DMS79 (cell line): ENCODE measurements at places on chromosomes 16 and 17.

DNA sequence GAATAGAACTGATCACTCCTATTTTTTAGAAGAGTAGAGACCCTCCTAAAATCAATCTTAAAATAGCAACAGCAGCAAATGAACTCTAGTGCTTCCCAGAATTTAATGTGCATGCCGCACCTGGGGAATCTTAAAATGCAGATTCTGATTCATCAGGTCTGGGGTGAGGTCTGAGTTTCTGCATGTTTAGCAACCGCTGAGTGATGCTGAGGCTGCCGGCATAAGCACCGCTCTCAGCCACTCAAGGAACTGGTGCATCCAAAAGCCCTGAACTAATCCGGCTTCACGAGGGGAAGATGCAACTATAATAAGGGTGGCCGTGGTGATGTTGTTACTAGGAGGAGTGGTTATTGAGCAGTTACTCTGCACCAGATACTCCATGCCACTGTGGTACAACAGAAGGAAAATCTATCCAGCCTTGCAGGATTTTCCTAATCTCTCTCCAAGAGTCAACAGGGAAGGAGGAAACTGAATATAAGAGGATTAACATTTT lies 19.7 kb downstream of the SDK2 start:
- no peak for DNase-seq

DNA sequence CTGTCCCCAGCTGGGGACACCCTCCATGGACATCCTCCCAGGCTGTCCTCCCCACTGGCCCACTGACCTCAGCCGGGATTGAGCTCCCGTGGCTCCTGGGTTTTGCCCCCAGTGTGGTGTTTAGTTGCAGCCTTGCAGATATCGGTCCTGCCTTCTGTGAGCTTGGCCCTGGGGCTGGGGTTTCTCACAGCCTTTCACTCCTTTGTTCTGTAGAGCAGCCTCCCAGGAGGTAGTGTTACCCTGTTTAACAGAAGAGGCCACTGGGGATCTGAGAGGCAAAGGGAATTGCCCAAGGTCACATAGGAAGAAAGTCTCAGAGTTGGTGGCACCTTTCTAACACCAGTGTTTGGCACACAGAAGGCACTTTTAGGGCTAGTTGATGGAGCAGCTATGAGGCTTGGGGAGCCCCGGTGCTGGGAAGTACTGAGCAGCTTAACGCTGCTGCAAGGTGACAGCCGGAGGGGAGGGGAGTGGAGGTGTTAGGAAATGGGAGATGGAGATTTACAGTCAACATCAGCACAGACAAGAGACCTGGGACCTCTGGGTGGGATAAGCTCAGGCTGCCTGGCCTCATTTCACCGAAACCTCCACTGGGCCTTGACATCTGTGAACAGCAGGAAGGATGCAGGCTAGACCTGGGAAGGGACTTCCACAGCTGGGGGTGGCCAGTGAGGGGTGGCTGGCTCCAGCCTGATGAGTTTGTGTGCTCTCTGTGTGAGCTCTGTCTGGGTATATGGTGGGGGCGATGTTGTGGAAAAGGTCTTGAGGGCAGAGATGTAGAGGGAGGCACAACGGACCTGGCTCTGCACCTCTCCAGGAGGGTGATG lies 26.1 kb downstream of the CACNA1G start:
- no peak for DNase-seq

DNA sequence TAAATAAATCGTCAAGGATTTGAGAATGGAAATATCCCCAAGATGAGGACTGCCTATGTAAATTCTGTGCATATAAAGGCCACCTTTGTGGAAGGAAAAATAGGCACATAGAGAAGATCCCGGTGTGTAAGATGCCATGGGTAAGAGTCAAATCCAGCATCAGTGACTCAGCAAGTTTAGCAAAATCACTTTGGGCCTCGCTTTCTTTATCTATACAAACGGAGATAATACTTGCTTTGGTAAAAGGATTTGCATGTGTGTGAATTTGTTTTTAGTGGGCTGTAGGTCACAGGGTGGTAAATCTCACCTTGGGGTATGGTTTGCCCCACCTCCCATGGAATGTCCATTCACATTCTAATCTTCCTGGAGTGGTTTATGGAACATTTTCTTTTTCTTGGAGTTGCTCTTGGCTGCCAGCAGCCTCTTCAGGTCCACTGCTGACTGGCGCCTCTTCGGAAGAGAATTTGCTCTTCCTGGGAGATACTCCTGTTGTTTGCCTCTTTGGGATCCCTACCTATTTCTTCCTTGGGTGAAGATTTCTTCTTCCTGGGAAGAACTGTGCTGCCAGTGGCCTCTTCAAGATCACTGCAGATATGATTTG lies 587.6 kb downstream of the CDH11 start:
- DNase-seq = no peak

GRCh38 chr17:32319548-32319905 lies 22.4 kb downstream of the C17orf75 start:
- DNase-seq = peak; percentile 18

DNA sequence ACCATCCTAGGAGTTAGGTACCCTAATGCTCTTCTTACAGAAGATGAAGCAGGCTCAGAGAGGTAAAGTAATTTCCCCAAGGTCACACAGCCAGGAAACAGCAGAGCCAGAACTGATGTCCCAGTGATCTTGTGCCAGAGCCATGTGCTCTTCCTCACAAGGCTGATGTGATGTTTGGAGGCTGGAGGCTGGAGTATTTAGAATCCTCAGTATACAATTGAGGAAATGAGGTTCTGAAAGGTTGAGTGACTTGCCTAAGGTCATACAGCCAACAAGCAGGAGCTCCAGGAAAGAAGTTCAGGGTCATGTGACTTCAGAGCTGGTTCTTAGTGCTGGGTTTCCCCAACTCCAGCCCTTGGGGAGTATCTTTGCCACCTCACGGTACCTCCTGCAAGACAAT lies 18.5 kb downstream of the ITPRIPL2 start:
- DNase-seq = no peak

DNA sequence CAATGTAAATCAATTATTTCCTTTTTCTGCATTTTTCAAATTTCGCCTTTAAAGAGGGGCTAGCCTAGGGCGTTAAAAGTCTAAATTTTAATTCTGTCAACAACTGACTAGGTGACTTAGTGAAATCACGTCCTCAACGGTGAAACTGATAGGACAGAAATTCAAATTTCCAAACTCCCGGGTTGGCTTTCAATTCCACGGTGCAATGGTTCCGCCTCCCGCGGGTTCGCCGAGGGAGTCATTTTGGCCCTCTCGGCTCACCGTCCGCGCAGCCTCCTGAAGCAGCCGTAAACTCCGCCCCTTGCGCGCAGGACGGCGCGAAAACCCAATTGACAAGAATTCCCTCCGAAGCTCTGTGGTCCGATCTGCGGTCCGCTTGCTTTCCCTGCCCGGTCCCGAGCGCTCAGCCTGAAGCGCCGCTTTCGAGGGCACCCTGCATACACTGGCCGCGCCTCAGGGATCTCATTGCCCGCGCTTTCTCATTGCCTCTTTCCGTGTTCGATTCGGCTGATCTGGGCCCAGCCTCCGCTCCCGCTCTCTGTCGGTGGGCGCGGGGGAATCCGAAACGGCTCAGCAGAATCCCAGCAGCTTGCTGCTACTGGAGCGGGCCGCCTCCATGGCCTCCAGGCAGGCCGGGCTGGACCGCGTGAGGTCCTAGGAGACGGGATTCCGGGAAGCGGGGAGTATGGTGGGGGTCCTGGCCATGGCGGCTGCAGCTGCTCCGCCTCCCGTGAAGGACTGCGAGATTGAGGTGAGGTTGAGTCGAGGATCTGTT lies at the start of gene ATAD5:
Gene ATAD5, plus strand, starts transcription at position 304 of the 775 bp plus-strand sequence. Its CDS starts 382 bp downstream, at position 686.
- DNase-seq = peak; percentile 73

DNA sequence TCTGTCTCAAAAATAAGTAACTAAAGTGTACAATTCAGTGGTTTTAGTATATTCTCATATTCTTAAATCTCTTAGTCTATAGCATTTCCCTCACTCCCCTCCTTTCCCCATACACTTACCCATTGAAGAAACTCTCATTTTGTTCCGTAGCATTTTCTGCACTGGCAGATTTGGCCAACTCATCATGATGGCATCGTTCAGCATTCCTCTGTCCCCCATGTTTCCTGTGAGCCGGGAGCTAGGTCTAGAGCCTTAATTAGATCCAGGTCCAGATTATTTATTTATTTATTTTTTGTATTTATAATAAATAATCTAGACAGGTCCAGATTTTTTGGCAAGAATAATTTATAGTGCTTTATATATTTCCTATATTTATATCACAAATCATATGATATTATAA lies 31.0 kb downstream of the HEATR3 start:
- DNase-seq = no peak

GRCh38 chr16:54174750-54175149 lies 111.8 kb downstream of the IRX3 start:
- no peak for DNase-seq

DNA sequence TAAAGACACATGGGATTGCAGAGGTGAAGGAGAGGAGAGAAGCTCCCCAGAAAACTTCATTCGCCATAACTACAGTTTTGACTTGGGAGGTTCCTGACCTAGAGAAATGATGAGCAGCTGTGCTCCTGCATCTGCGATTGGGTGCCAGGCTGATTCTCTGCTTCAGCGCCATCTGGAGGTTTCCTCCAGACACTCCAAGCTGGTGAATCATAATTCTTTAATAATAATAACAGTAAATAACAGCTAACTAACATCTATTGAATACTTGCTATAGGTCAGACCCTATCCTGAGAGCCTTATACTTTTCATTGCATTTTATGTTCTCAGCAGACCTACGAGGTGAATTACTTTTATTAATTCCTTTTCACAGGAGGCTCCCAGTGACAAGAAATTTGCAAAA lies 575.8 kb downstream of the TOX3 start:
- DNase-seq = no peak

GRCh38 chr16:1154887-1155331 lies 2.0 kb downstream of the CACNA1H start:
- no peak for DNase-seq

DNA sequence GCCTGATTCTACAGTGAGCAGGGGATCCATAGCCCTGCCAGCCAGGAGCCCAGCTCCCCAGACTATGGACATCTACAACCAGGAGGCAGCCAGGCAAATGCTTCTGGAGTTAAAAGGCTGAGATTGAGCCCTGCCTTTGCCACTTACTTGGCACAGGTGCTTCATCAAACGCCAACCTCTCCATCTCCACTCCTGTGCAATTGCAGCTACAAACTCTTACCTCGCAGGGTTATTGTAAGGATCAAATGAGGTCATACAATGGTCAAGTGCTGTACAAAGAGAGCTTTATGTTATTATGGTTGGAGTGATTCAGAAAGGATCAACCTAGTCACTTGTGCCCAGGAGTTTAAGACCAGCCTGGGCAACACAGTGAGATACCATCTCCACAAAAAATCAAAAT lies 9.8 kb upstream of the MYO18A start:
- peak; percentile 24 for DNase-seq

- DNase-seq = no peak
These were observed 53.3 kb downstream of the BCL7C start for GRCh38 chr16:30840611-30841010.

- no peak for DNase-seq
These were observed 17.6 kb downstream of the CTU2 start for GRCh38 chr16:88723911-88724310.

DNA sequence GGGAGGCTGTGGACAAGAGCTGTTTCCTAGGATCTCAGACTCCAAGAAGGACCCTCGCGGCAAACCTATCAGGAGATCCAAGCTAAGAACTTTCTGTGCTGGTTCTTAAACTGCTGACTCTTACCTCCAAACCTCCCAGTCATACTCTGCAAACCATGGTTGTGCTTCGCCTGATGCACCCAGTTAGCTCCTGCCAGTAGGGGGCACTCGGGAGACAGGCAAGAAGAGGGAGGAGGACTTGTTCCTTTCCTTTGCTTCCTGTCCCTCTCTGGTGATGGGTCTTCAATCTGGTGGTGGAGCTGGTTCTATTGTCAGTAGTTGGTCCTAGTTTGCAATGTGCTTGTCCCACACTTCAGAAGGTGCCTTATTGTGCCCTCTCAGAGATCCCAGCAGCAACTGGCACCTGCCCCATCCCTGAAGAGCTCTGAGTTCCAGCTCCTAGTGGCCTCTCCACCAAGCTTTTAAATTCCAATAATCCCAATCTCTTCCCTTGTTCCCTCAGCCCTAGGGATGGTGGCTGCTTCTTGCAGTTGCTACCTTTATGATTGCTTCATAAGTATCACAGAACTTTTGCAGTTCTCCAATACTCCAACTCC lies 113.5 kb upstream of the RPL38 start:
- no peak for DNase-seq
